Activated CD4-positive, alpha-beta T cell treated with anti-CD3 and anti-CD28 coated beads, Interleukin-2, amount 10 ng/mL, durations not matched to agents 24 days and 14 days (primary cell): ENCODE measurements at places on chromosomes 1 and 21. TPM values are rescaled to one million over a fixed set of nuclear protein-coding genes. Genes with fewer than 3 reads are reported as not detected.

DNA sequence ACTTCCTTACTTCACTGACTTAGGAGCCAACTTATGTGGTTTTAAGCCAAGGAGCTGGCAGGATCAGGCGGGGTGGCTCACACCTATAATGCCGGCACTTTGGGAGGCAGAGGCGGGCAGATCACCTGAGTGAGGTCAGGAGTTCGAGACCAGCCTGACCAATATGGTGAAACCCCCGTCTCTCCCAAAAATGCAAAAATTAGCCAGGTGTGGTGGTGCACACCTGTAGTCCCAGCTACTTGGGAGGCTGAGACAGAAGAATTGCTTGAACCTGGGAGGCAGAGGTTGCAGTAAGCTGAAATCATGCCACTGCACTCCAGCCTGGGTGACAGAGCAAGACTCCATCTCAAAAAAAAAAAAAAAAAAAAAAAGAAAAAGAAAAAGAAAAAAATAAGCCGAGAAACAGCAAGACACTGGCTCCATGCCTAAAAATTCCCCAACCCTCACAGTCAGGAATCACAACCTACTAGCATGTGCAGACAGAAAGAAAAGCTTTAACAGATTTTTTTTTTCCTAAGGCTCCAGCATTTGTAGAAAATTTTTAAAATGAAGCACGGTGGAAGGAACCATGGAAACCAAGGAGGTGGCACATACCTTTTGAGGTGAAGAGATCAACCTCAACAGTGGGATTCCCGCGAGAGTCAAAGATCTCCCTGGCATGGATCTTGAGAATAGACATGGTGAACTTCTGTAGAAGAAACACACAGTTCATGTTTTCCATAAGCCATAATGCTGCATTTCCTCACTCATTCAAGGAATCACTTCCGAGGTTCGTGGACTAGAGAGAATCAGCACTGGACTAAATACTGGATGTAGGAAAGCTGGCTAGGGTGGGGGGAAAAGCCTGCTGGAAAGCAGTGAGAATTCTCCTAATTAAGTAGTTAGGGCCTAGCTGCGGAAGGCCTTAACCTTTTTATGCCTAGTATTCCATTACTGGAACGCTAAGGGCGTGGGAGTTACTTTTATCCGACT lies 4.0 kb downstream of the ENO1 start:
- H3K4me3 ChIP-seq: peak overlapping the region; percentile 92
- H3K4me1 ChIP-seq: peaks cover 56% of the 10 kb centered on the region

GRCh38 chr1:230248016-230248888 lies 177.9 kb downstream of the PGBD5 start:
- no peak for DNase-seq
- no peaks in the 10 kb centered on the region for H3K27me3 ChIP-seq
- peaks cover 34% of the 10 kb centered on the region for H3K4me1 ChIP-seq
- H3K27ac ChIP-seq: peak overlapping the region; percentile 66
- no peak overlapping the region for H3K4me3 ChIP-seq

DNA sequence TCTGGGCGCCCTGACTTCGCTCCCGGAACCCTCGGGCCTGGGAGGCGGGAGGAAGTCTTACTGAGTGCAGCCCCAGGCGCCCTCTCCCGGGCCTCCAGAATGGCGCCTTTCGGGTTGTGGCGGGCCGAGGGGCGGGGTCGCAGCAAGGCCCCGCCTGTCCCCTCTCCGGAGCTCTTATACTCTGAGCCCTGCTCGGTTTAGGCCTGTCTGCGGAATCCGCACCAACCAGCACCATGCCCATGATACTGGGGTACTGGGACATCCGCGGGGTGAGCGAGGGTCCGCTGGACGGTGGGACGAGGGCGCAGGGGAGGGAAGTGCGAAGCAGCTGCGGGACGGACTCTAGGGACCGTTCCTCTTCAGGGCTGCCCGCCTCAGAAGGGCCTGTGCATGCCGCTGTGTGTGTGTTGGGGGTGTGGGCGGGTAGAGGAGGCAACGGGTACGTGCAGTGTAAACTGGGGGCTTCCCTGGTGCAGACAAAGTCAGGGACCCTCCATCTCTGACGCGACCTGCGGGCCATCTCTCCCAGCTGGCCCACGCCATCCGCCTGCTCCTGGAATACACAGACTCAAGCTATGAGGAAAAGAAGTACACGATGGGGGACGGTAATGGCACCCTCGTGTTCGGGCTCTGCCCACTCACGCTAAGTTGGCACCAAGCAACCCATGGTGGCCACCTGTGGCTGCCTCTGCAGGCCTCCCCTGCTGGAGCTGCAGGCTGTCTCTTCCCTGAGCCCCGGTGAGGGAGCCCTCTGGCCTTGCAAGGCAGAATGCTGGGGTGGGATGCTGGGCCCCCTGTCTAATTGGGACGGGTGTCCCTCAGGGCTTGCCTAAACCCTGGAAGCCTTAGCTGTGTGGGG lies at the start of gene GSTM1:
TSS of gene GSTM1 (plus strand) at position 177 of the 859 bp plus-strand sequence. CDS start at position 234, 57 bp downstream.
- H3K4me3 ChIP-seq: peak within 1 kb of the TSS; percentile 87
- H3K4me1 ChIP-seq: peaks cover 22% of the 10 kb centered on the region
- H3K36me3 ChIP-seq: peaks cover 18% of the 10 kb centered on the region
- H3K27ac ChIP-seq: peak within 1 kb of the TSS; percentile 94
- no peaks in the 10 kb centered on the region for H3K27me3 ChIP-seq

- H3K4me3 ChIP-seq: no peak overlapping the region
- no peaks in the 10 kb centered on the region for H3K36me3 ChIP-seq
- H3K27me3 ChIP-seq: no peaks in the 10 kb centered on the region
- H3K27ac ChIP-seq: no peak overlapping the region
- H3K4me1 ChIP-seq: peaks cover 2% of the 10 kb centered on the region
Measured at GRCh38 chr1:43304314-43304681, 3.5 kb downstream of the TIE1 start.

GRCh38 chr1:68448365-68448764 lies 1.4 kb downstream of the RPE65 start:
- DNase-seq: no peak
- no peaks in the 10 kb centered on the region for H3K27me3 ChIP-seq
- H3K4me3 ChIP-seq: no peak overlapping the region
- H3K4me1 ChIP-seq: no peaks in the 10 kb centered on the region
- H3K36me3 ChIP-seq: no peaks in the 10 kb centered on the region
- no peak overlapping the region for H3K27ac ChIP-seq

- no peaks in the 10 kb centered on the region for H3K4me1 ChIP-seq
- no peaks in the 10 kb centered on the region for H3K27me3 ChIP-seq
- H3K36me3 ChIP-seq: no peaks in the 10 kb centered on the region
- no peak for DNase-seq
- no peak overlapping the region for H3K27ac ChIP-seq
- no peak overlapping the region for H3K4me3 ChIP-seq
Measured at GRCh38 chr1:210747890-210748289, 386.1 kb downstream of the KCNH1 start.

- no peaks in the 10 kb centered on the region for H3K36me3 ChIP-seq
- H3K4me3 ChIP-seq: no peak overlapping the region
- H3K27me3 ChIP-seq: peaks cover 10% of the 10 kb centered on the region
- H3K4me1 ChIP-seq: peaks cover 20% of the 10 kb centered on the region
- no peak for DNase-seq
Measured at GRCh38 chr1:228937851-228938536, 202.7 kb downstream of the RHOU start.

DNA sequence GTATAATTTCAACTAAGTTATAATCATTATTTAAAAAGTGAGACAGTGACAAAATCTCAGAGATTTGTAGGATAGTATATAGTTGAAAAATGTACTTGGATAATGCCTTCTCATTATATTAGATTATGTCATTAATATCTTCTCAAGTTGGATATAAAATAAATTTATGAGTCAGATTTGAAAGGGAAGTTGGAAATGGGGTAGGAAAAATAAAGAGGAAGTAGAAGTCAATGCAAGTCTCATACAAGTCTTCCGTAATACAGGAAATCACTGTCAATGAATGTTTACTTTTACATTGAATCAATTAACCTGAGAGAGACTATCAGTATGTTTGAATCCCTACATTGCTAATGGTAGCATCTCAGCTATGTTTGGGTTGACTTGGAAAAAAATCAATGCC lies 16.2 kb upstream of the RNPC3 start:
- no peak for DNase-seq
- H3K27ac ChIP-seq: no peak overlapping the region
- H3K36me3 ChIP-seq: no peaks in the 10 kb centered on the region
- H3K4me1 ChIP-seq: no peaks in the 10 kb centered on the region

- peaks cover 8% of the 10 kb centered on the region for H3K36me3 ChIP-seq
- DNase-seq: peak; percentile 82
- no peaks in the 10 kb centered on the region for H3K27me3 ChIP-seq
- no peak overlapping the region for H3K27ac ChIP-seq
- peaks cover 7% of the 10 kb centered on the region for H3K4me1 ChIP-seq
- no peak overlapping the region for H3K4me3 ChIP-seq
Measured at GRCh38 chr1:3775490-3776230, 3.1 kb downstream of the SMIM1 start.

GRCh38 chr1:209433649-209434031 lies 149.9 kb upstream of the CAMK1G start:
- H3K27me3 ChIP-seq: peaks cover 16% of the 10 kb centered on the region
- DNase-seq: no peak
- no peaks in the 10 kb centered on the region for H3K36me3 ChIP-seq
- no peaks in the 10 kb centered on the region for H3K4me1 ChIP-seq
- no peak overlapping the region for H3K27ac ChIP-seq

- H3K27ac ChIP-seq: no peak overlapping the region
Measured at GRCh38 chr1:208160259-208160819, 83.8 kb downstream of the PLXNA2 start.

DNA sequence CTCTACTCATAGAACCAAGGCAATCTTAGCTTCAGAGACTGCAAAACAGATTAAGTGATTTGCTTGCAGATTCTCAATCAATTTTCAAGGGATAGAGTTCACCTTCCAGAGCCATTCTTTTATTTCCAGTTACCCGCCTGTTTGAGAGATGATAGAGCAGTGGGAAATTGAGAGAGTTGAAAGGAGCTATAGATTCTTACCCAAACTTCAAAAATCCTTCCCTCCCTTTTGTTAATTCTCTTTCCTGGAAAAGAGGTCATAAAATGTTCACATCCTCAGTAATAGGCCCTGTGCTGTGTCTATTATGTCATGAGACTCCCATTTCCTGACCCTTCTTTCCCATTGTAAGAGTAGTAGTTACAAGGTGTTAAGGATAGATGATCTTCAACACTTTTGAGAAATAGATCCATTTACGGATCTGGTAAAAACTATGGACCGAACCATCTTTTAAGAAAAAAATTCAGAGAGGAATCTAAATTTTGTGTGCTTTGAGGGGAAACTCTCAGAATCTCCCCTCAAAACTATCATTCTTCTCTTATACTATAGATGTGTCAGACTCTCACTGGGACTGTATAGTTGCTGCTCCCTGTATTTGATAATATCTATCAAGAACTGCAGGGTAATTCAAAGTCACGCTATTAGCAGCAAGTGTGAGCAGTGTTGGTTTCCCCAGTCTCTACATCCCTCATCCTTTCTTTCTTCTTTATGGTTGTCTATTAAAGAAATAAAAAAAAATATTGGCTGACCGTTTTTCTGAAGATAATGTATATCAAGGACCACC lies 8.0 kb downstream of the RGS4 start:
- no peaks in the 10 kb centered on the region for H3K36me3 ChIP-seq
- no peak overlapping the region for H3K4me3 ChIP-seq
- no peak overlapping the region for H3K27ac ChIP-seq
- no peaks in the 10 kb centered on the region for H3K4me1 ChIP-seq
- no peak for DNase-seq

DNA sequence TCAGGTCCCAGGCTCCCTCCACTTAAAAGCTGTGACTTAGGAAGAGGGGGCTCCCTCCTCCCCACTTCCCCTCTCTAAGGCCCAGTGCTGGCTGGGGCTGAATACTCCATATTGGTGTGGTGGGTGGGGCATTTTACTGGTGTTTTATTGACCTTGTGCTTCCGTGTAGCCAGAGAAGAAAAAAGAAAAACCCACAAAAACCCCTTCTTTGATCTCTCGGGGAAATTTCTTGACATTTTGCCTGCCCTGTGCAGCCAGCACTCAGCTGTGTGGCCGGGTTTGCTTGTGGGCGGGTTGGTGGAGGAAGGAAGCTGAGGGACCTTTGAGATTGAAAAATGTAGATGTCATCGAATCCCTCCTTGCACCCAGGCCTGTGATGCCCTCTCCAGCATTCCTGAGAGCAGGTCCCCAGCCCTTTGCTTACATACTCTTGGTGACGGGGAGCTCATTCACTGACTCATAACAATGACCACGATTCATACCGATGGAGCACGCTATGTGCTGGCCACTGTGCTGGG lies 24.8 kb downstream of the TNFRSF8 start:
- H3K27me3 ChIP-seq: no peaks in the 10 kb centered on the region
- peaks cover 67% of the 10 kb centered on the region for H3K36me3 ChIP-seq
- peaks cover 50% of the 10 kb centered on the region for H3K4me1 ChIP-seq
- peak overlapping the region; percentile 70 for H3K4me3 ChIP-seq
- H3K27ac ChIP-seq: peak overlapping the region; percentile 92

- peaks cover 3% of the 10 kb centered on the region for H3K27me3 ChIP-seq
- no peaks in the 10 kb centered on the region for H3K36me3 ChIP-seq
Measured at GRCh38 chr1:230806552-230806951, 59.4 kb downstream of the CAPN9 start.

DNA sequence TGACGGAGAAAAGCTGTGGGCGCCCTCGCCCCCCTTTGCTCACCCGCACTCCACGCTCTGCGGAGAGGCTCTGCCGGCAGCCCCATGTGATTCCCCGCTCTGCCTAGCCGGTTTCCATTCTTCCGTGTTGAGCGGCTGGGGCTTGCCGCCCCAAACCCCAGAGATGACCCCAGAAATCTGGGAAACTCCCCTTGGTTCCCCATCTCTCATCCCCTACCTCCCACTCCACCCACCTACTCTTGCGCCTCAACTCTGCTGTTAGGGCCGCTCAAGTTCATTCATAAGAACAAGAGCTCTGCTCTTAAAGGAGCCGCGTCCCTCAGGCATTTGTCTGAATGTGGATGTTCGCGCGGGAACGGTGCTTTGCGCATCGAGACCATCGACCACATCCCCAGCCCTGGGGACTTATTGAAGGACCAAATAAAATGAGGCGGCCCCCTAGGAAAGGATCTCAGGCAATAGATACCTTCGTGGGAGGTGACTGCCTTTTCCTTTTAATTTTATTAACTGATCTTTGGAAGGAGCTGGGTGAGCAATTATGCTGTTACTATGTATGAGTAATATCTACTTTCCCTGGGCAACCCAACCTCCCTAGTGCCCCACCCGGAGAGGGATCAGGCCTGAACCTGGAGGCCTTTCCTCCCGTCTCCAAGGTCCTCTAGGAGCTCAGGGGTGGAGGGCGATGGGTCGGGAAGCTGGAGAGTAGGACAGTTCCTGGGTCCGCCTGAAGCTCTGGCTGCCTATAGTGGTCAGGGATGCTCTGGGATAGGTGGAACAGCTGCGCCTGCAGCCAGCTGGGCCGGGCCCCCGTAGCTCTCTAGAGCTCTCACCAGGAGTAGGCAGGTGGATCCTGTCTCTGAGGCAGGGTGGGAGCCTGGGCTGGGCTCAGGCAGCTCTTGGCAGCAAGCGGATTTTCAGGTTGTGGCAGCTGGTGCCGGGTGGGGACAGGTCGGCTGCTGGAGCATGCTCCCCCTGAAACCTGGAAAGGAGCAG lies 898 bp downstream of the MFSD2A start:
- DNase-seq: peak; percentile 83
- peak overlapping the region; percentile 91 for H3K4me3 ChIP-seq
- H3K27me3 ChIP-seq: peaks cover 9% of the 10 kb centered on the region
- peaks cover 43% of the 10 kb centered on the region for H3K36me3 ChIP-seq
- H3K4me1 ChIP-seq: peaks cover 47% of the 10 kb centered on the region

The MSH4 gene
- total RNA-seq: 0.33 and 0.42 TPM in 2 replicates

The RIPK4 gene
- total RNA-seq: not detected in 2 replicates

The ASCL5 gene
- total RNA-seq: not detected in 2 replicates

The SIPA1L2 gene
- total RNA-seq: 3.1 and 4.1 TPM in 2 replicates

The CNTN2 gene
- not detected in 2 replicates for total RNA-seq

The C1QB gene
- total RNA-seq: not detected in 2 replicates

The CSRP1 gene
- 59.0 and 60.6 TPM in 2 replicates for total RNA-seq

The P3H1 gene
- total RNA-seq: 47.4 and 51.1 TPM in 2 replicates

The ADGRL2 gene
- 0.05 and 0.17 TPM in 2 replicates for total RNA-seq
